CD4-positive, alpha-beta T cell treated with Interleukin-6 at 100 ng/mL for 8 hours (primary cell): ENCODE measurements at places on chromosomes 2 and 18.

DNA sequence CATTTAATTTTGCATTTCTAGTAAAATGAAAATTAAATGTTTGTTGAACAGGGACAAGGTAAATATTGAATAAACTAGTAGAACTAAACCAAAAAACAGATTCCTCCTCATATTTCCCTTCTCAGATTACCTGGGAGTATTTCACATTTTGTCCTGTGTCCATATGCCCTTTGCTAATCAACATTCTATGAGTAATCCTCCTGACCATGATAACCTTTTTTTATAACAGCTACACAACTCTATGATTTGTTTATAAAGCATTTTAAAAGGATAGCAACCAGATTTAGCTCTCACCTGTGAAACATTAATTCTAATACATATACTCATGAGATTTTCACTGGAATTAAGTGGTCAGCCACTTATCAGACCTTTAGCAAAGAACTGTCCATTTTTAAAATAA, 7.1 kb upstream of the DSG2 start:
- DNase-seq, result no peak

- DNase-seq, result no peak
Observed at GRCh38 chr2:78540255-78540654, 485.2 kb upstream of the REG3G start.

DNA sequence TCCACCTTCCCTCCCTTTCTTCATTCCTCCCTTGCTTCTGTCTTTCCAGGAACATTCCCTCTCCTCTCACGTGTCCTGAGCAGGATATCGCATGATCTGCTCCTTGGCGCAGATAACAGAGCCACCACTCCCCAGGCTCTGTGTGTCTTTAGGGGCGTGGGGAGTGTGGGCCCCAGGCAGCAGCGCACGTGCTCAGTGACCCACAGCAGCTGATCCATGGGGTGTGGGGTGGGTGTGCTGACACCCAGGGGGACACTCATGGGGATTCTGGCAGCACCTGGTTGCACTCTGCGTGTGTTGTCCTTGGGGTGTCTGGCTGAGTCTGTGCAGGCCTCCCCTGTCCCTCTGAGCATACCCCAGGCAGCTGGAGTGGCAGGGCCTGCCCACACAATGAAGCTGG, 9.9 kb upstream of the FOSL2 start:
- no peak for DNase-seq

DNA sequence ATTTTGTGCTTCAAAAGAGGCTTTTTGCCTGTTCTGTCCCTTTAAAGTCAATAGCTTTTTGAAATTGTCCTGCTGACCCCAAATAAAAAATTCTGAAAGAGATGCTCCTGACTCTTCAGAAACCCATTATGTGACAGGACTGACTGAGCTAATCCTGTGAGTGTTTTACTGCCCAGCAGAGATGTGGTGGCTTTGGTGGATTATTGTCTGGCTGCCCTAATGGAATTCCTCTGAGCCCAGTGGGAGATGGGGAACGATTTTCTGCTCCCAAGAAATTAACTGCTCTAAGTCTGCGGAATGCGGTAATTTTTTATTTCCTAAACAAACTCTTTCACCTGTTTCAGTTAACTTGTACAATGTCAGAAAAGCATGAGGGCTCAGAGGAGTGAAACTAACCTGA, 258.2 kb downstream of the IKZF2 start:
- DNase-seq, result no peak

DNA sequence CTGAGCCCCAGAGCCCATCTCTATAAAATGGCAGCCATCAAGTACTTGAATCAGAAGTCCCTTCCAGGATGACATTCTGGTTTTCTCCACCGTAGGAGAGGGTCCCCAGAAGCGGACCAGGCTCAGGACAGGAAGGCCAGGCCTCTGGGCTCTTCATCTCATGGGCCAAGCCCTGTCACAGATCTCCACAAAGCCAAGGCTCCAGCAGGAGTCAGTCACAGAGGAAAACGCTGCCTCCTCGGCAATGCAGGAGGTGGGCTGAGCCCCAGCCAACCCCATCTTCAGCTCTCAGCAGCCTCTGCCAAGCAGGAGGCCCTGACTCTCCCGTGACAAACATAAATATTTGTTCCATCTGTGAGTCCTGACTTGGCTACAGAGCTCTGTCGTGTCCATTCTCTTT, 39.4 kb upstream of the GPAT2 start:
- no peak for DNase-seq

DNA sequence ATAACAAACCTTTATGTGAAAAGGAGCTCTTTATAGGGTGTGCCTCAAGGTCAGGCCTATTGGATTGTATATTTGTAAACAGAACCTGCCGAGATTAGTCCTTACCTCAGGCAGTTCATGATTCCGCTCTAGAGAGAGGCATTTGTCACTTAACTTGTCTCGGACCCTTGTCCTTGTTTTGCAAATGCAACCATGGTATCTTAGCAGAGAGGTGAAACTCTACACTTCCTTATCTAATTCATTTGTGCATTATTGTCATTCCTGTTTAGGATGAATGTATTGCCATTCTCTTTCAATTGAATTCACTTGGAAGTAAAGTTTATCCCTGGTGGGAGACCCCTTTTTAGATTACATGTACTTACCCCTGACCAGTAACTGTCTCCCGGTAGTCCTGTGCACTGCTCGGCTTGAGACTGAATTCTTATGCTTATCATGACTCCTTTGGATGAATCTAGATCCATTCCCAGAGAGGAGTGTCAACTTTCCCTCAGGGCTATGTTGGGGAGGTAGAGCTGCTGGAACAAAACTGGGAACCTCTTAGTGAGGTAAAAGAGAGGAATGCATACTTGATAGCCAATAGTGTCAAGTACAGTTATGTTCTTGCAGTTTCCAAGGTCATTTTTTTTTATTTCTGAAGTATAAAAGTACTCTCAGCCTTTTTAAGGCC, 46.6 kb downstream of the SGPP2 start:
- no peak for DNase-seq

DNA sequence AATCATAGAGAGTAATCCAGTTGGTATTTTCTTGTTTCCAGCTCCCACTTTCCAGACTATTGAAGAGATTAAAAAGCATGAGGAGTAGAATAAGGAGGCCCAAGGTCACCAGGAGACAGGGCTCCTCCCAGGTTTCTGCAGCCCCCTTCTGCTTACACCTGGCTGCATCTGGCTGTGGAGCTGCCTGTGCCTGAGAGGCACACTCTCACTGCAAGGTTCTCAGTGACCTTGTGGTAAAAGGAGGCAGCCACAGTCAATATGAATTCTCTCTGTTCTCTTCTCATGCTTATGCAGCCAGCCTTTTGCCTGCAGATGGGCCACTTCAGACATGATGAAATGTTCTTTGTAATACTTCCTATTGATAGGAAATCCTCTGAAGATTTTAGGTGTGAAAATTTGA, 233.7 kb downstream of the MYO3B start:
- DNase-seq, result no peak
